ENCODE measurements at places on chromosomes 6 and 20. TPM values are rescaled to one million over a fixed set of nuclear protein-coding genes. Genes with fewer than 3 reads are reported as not detected.

- no peak overlapping the region for H3K27ac ChIP-seq
- H3K4me3 ChIP-seq, result no peak overlapping the region
- no peaks in the 10 kb centered on the region for H3K4me1 ChIP-seq
- DNase-seq, result peak; percentile 63
- no peaks in the 10 kb centered on the region for H3K36me3 ChIP-seq
Measured at GRCh38 chr20:36105711-36106226, 48.8 kb upstream of the EPB41L1 start.

DNA sequence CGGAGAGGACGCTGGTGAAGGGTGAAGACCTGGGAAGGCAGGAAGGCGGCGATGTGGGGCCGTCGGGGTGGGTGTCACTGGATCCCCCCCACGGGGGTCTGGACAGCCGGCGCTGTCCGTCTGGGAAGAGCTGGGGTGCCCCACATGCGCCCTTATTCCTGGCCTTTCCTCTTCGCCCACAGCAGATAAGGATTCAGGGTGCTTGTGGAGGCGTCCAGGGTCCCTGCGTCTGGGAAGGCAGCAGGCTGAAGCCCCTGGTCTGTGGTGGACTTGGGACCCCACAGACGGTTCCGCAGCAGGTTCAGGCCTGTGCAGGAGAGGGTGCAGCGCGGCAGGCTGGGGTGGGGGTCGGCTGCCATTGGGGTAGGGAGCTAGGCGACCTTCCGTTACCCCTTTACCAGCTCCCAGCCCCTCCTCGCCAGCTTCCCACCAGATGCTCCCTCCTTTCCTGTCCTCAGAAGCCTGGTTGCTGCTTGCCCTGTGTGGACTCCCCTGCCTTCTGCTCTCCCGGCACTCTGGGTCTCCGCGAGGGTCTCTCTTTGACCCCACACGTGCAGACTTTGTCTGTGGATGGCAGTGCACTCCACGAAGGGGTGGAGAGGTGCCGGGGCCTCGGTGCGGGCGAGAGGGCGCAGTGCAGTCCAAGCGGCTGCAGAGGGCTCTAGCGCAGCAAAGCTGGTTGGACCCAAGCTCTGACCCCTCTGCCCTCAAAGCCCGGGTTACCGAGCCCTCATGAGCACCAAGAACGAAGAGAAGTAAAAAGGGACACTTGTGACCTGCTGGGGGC is 2.1 kb upstream of the GATA5 start:
- H3K4me3 ChIP-seq, result no peak overlapping the region
- peaks cover 31% of the 10 kb centered on the region for H3K4me1 ChIP-seq
- H3K27me3 ChIP-seq, result peaks cover 25% of the 10 kb centered on the region
- DNase-seq, result no peak
- H3K36me3 ChIP-seq, result no peaks in the 10 kb centered on the region
- H3K27ac ChIP-seq, result no peak overlapping the region

The MEP1A gene
- total RNA-seq, result 2,426 TPM

The GSTA2 gene
- total RNA-seq, result 75.8 TPM
